ENCODE measurements at places on chromosomes 11 and 22. TPM values are rescaled to one million over a fixed set of nuclear protein-coding genes. Genes with fewer than 3 reads are reported as not detected.

The CSRP3 gene
- total RNA-seq, result not detected

DNA sequence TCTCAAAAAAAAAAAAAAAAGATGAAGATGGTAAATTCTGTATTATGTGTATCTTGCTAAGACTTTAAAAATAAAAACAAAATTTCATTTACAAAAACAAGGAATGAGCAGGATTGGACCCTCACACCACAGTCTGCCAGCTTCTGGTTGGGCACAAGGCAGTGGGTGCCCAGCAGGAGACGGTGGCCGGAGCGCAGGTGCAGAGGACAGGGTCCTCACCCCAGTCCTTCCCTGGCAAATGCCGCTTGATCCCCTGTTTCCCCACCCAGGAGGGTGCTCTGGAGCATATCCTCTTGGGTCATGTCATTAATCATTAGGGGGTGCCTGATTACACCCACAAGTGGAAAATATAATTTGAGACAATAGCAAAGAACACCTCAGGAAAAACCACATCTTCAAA lies 31.2 kb downstream of the SHANK2 start:
- no peak overlapping the region for H3K27ac ChIP-seq
- H3K36me3 ChIP-seq, result peaks cover 25% of the 10 kb centered on the region
- peaks cover 2% of the 10 kb centered on the region for H3K4me1 ChIP-seq

GRCh38 chr11:112771851-112772250 lies 189.4 kb upstream of the NCAM1 start:
- no peak overlapping the region for H3K27ac ChIP-seq
- no peak overlapping the region for H3K4me3 ChIP-seq
- no peak for DNase-seq
- no peaks in the 10 kb centered on the region for H3K36me3 ChIP-seq
- H3K27me3 ChIP-seq, result peaks cover 15% of the 10 kb centered on the region

DNA sequence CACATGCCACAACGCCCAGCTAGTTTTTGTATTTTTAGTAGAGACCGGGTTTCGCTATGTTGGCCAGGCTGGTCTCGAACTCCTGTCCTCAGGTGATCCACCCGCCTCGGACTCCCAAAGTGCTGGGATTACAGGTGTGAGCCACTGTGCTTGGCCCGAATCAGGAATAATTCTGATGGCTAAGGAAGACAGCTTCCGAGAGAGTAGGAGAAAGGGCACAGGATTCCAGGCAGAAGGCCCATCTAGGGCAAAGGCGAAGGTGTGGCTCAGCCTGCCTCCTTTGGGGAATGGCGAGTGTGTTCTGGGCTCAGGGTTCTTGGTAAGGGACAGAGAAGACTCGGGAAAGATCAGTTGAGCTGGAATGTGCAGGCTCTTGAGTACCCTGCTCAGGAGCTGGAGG lies 1.6 kb upstream of the SYCE3 start:
- H3K27ac ChIP-seq, result no peak overlapping the region
- peaks cover under 1% of the 10 kb centered on the region for H3K36me3 ChIP-seq
- peaks cover 8% of the 10 kb centered on the region for H3K4me1 ChIP-seq
- no peak overlapping the region for H3K4me3 ChIP-seq
- H3K27me3 ChIP-seq, result peaks cover 22% of the 10 kb centered on the region

The XPNPEP3 gene
- 23.3 TPM for total RNA-seq

DNA sequence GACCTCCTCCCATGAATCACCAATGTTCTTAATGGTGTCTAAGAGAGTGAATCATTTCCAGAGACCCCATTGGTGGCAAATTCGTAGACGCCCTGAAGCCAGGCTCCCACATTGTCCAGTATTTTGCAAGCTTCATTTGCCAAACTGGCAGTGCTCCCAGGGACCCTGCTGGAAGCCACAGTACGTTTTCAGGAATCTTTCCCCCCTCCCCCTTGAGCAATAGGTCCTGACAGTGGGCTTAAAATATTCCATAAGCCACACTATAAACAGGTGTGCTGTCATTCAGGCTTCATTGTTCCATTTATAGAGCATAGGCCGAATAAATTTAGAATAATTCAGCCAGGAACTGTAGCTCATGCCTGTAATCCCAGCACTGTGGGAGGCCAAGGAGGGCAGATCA lies 125.3 kb downstream of the MORC2 start:
- H3K36me3 ChIP-seq, result no peaks in the 10 kb centered on the region
- H3K4me1 ChIP-seq, result no peaks in the 10 kb centered on the region
- no peak for DNase-seq
- no peak overlapping the region for H3K4me3 ChIP-seq

DNA sequence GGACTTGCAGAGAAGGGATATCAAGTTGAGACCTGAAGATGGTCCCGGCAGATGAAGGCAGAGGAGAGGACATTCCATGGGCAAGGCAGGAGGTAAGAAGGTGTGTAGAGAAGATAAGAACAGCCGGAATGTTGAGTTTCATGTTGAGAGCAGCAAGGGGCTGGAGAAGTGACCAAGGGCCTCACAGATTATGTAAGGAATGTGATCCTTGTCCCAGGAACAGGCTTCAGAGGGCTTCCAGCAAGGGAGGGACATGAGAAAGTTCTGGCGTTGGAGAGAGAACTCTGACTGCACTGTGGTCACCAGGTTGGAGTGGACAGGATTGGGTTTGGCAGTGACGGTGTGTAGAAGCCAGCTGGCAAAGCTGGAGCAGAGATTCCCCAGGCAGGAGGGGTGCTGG lies 27.6 kb upstream of the PPFIA1 start:
- H3K4me3 ChIP-seq, result no peak overlapping the region
- H3K27ac ChIP-seq, result no peak overlapping the region
- peaks cover 4% of the 10 kb centered on the region for H3K4me1 ChIP-seq
- H3K36me3 ChIP-seq, result no peaks in the 10 kb centered on the region
- peaks cover 27% of the 10 kb centered on the region for H3K27me3 ChIP-seq
- no peak for DNase-seq

GRCh38 chr11:13110929-13111812 lies 102.1 kb downstream of the RASSF10 start:
- DNase-seq, result no peak
- H3K27me3 ChIP-seq, result no peaks in the 10 kb centered on the region
- H3K4me1 ChIP-seq, result peaks cover 25% of the 10 kb centered on the region

The RGL4 gene
- total RNA-seq, result 0.07 TPM

- H3K4me3 ChIP-seq, result no peak overlapping the region
- no peak for DNase-seq
- H3K4me1 ChIP-seq, result no peaks in the 10 kb centered on the region
- no peaks in the 10 kb centered on the region for H3K36me3 ChIP-seq
- H3K27me3 ChIP-seq, result no peaks in the 10 kb centered on the region
- H3K27ac ChIP-seq, result no peak overlapping the region
These were observed 770.6 kb upstream of the CCDC90B start for GRCh38 chr11:84056653-84057376.

DNA sequence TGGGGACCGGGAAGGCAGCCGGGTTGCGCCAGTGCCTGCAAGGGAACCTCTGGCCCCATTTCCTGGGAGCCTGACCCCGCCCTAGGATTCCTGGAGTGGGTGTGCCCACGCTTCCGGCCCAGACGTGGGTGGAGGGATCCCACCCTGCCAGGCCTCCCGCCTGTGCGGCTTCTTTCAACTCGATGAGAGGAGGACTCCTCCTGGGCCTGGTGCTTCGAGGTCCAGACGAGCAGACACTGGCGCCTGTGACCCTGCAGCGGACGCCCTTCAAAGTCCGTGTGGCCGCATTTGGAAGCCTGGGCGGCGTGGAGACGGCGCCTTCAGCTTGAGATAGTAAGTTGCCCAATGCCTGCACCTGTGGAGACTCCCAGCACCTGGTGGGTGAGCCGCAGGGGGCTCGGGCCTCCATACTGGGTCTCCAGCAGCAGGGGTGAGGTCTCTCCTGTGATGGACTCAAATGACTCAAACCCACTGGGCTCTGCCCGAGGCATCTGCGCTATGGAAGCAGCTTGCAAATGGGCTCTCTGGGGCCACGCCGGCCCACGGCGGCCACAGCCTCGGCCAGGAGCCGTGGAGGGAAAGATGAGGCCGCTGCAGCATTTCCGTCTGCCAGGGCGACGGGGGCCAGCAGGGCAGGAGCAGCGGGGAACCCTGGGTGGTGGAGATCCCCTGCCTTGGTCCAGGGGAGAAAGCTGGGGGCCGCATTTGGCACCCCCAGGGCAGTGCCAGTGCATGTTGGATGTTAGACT lies 64.3 kb upstream of the PPARA start:
- H3K4me1 ChIP-seq, result no peaks in the 10 kb centered on the region
- peaks cover 37% of the 10 kb centered on the region for H3K27me3 ChIP-seq
- DNase-seq, result no peak
- no peaks in the 10 kb centered on the region for H3K36me3 ChIP-seq

GRCh38 chr22:33380789-33381530 lies 322.8 kb upstream of the SYN3 start:
- H3K4me1 ChIP-seq, result no peaks in the 10 kb centered on the region
- no peak for DNase-seq
- peaks cover 53% of the 10 kb centered on the region for H3K36me3 ChIP-seq
- H3K27ac ChIP-seq, result no peak overlapping the region
- no peak overlapping the region for H3K4me3 ChIP-seq
- H3K27me3 ChIP-seq, result no peaks in the 10 kb centered on the region

GRCh38 chr22:46453006-46453828 lies 84.2 kb downstream of the CELSR1 start:
- peak overlapping the region; percentile 15 for H3K4me3 ChIP-seq
- H3K27me3 ChIP-seq, result peaks cover 6% of the 10 kb centered on the region
- peaks cover 48% of the 10 kb centered on the region for H3K4me1 ChIP-seq

- no peaks in the 10 kb centered on the region for H3K4me1 ChIP-seq
- H3K4me3 ChIP-seq, result no peak overlapping the region
- H3K27me3 ChIP-seq, result peaks cover 33% of the 10 kb centered on the region
- no peaks in the 10 kb centered on the region for H3K36me3 ChIP-seq
- no peak overlapping the region for H3K27ac ChIP-seq
- no peak for DNase-seq
These were observed 35.3 kb upstream of the SEPTIN5 start for GRCh38 chr22:19678949-19679521.

- peaks cover 3% of the 10 kb centered on the region for H3K4me1 ChIP-seq
- no peak overlapping the region for H3K4me3 ChIP-seq
- H3K27ac ChIP-seq, result no peak overlapping the region
These were observed 8.0 kb downstream of the MRTFA start for GRCh38 chr22:40628354-40629042.
